Ovary (tissue), 10 donors: ENCODE measurements at places on chromosomes 6 and 20. TPM values are rescaled to one million over a fixed set of nuclear protein-coding genes. Genes with fewer than 3 reads are reported as not detected.
A peak's percentile ranks its signal among the peaks of the same experiment; 100 is the strongest.

- no peak for DNase-seq
- no peak overlapping the region for H3K4me3 ChIP-seq
- H3K27ac ChIP-seq, result no peak overlapping the region
- no peaks in the 10 kb centered on the region for H3K36me3 ChIP-seq
- H3K27me3 ChIP-seq, result no peaks in the 10 kb centered on the region
- H3K4me1 ChIP-seq, result no peaks in the 10 kb centered on the region
Measured at GRCh38 chr20:40156600-40157317, 532.3 kb downstream of the MAFB start.

DNA sequence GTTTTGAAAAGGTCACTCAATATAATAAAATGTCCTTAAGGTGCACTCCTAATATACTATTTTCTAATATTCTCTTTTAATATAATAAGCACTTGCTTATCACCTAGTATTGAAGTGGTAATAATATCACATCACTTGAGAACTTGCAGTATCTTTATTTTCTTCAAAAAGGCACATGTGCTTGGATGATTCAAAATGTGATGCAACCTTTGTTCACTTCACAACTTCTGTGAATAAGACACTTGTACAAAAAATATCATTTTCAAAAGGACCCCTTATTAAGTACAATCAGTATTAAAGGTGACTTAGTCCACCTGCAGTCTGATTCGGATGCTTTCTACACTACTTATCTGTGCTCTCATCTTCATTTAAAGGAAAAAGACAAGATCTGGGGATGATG is 3.4 kb downstream of the PRELID3B start:
- no peak for DNase-seq
- no peaks in the 10 kb centered on the region for H3K36me3 ChIP-seq
- H3K27ac ChIP-seq, result no peak overlapping the region
- no peak overlapping the region for H3K4me3 ChIP-seq
- H3K27me3 ChIP-seq, result no peaks in the 10 kb centered on the region
- H3K4me1 ChIP-seq, result peaks cover 8% of the 10 kb centered on the region

- H3K27ac ChIP-seq, result no peak overlapping the region
- H3K36me3 ChIP-seq, result no peaks in the 10 kb centered on the region
- no peaks in the 10 kb centered on the region for H3K4me1 ChIP-seq
- DNase-seq, result no peak
Measured at GRCh38 chr6:14630016-14630415, 512.4 kb downstream of the CD83 start.

- H3K4me1 ChIP-seq, result no peaks in the 10 kb centered on the region
- no peaks in the 10 kb centered on the region for H3K27me3 ChIP-seq
- no peaks in the 10 kb centered on the region for H3K36me3 ChIP-seq
Measured at GRCh38 chr6:129882510-129883023, 21.5 kb upstream of the TMEM244 start.

GRCh38 chr20:58854638-58855471 is 2.3 kb downstream of the GNAS start:
- H3K36me3 ChIP-seq, result no peaks in the 10 kb centered on the region
- H3K4me3 ChIP-seq, result peak overlapping the region; percentile 6
- no peak overlapping the region for H3K27ac ChIP-seq
- no peak for DNase-seq
- H3K27me3 ChIP-seq, result no peaks in the 10 kb centered on the region

GRCh38 chr20:9062066-9062465 is 6.8 kb upstream of the PLCB4 start:
- no peaks in the 10 kb centered on the region for H3K4me1 ChIP-seq
- no peak overlapping the region for H3K27ac ChIP-seq
- no peaks in the 10 kb centered on the region for H3K27me3 ChIP-seq
- H3K4me3 ChIP-seq, result no peak overlapping the region
- DNase-seq, result no peak

DNA sequence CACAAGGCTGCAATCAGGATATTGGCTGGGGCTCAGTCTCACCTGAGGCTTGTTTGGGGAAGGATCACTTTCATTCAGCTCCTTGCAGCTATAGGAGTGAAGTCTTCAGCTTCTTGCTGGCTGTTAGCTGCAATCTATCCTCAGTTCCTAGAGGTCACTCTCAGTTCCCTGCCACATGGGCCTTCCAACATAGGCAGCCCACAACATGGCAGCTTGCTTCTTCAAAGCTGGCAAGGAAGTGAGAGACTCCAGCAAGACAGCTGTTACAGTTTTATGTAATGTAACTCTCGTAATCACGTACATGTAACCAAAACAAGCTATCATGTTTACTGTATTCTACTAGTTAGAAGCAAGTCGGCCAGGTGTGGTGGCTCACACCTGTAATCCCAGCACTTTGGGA is 226.9 kb downstream of the CDC5L start:
- DNase-seq, result no peak
- no peaks in the 10 kb centered on the region for H3K36me3 ChIP-seq
- H3K4me3 ChIP-seq, result no peak overlapping the region
- H3K4me1 ChIP-seq, result no peaks in the 10 kb centered on the region

GRCh38 chr6:69775941-69776340 is 20.9 kb downstream of the LMBRD1 start:
- H3K27me3 ChIP-seq, result no peaks in the 10 kb centered on the region
- H3K4me1 ChIP-seq, result peaks cover 1% of the 10 kb centered on the region
- no peak overlapping the region for H3K4me3 ChIP-seq
- no peak overlapping the region for H3K27ac ChIP-seq
- no peak for DNase-seq

GRCh38 chr20:10721137-10721896 is 47.5 kb upstream of the JAG1 start:
- no peaks in the 10 kb centered on the region for H3K27me3 ChIP-seq
- no peak overlapping the region for H3K27ac ChIP-seq
- no peak for DNase-seq
- H3K4me1 ChIP-seq, result peaks cover 5% of the 10 kb centered on the region
- H3K36me3 ChIP-seq, result no peaks in the 10 kb centered on the region

- no peaks in the 10 kb centered on the region for H3K4me1 ChIP-seq
- no peak for DNase-seq
Measured at GRCh38 chr6:90490030-90490716, 96.7 kb downstream of the MAP3K7 start.

DNA sequence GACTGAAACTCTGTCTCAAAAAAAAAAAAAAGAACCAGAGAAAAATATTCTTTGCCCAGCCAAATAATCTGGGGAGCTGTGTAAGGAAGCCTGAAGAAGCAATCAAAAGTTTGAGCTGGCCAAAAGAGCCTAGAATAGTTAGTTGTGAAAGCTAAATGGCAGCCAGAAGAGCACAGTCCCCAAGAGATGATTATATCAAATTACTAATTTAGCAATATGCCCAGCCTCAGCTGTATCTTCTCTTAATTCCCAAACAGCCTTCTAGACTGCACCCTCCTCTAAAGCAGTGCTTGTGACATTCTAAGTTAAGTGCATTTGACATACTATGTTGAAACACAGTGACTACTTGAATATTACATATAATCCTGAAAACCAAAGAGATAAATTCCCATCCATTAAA is 38.9 kb downstream of the CDK19 start:
- H3K4me1 ChIP-seq, result no peaks in the 10 kb centered on the region
- no peak overlapping the region for H3K4me3 ChIP-seq
- no peaks in the 10 kb centered on the region for H3K36me3 ChIP-seq

- peak; percentile 19 for DNase-seq
- H3K4me1 ChIP-seq, result peaks cover 1% of the 10 kb centered on the region
- no peaks in the 10 kb centered on the region for H3K36me3 ChIP-seq
- H3K27me3 ChIP-seq, result no peaks in the 10 kb centered on the region
Measured at GRCh38 chr6:143842461-143842901, 657 bp upstream of the LTV1 start.

GRCh38 chr20:59837623-59838394 is 95.6 kb downstream of the SYCP2 start:
- DNase-seq, result no peak
- peaks cover 14% of the 10 kb centered on the region for H3K4me1 ChIP-seq
- no peak overlapping the region for H3K4me3 ChIP-seq
- H3K36me3 ChIP-seq, result no peaks in the 10 kb centered on the region

DNA sequence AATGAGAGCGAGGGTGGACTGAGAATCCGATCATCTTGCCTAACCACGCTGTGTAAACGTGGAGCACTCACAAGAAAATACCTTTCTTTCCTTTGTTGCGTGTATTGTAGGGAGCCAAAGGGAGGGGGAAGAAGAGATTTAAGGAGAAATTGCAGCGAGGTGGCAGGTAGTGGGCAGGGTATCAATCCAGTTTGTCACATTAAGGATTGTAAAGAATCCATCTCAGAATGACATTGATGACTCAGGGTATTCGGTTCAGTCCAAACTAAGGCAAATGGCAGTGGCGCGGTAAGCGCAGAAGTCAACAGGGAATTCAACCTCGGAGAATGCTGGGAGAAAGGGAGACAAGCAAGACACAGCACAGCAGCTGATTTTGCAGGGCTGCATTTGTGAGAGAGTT is 146.2 kb downstream of the ID4 start:
- no peak for DNase-seq
- no peak overlapping the region for H3K4me3 ChIP-seq
- no peaks in the 10 kb centered on the region for H3K36me3 ChIP-seq
- H3K27me3 ChIP-seq, result no peaks in the 10 kb centered on the region
- H3K4me1 ChIP-seq, result no peaks in the 10 kb centered on the region

- DNase-seq, result no peak
- no peaks in the 10 kb centered on the region for H3K36me3 ChIP-seq
- no peak overlapping the region for H3K27ac ChIP-seq
- no peaks in the 10 kb centered on the region for H3K4me1 ChIP-seq
- no peaks in the 10 kb centered on the region for H3K27me3 ChIP-seq
- no peak overlapping the region for H3K4me3 ChIP-seq
Measured at GRCh38 chr6:42125231-42125630, 17.2 kb downstream of the C6orf132 start.

GRCh38 chr6:68071740-68072139 is 563.3 kb upstream of the ADGRB3 start:
- no peaks in the 10 kb centered on the region for H3K27me3 ChIP-seq
- H3K36me3 ChIP-seq, result no peaks in the 10 kb centered on the region
- no peak overlapping the region for H3K4me3 ChIP-seq
- H3K4me1 ChIP-seq, result no peaks in the 10 kb centered on the region
- no peak for DNase-seq

DNA sequence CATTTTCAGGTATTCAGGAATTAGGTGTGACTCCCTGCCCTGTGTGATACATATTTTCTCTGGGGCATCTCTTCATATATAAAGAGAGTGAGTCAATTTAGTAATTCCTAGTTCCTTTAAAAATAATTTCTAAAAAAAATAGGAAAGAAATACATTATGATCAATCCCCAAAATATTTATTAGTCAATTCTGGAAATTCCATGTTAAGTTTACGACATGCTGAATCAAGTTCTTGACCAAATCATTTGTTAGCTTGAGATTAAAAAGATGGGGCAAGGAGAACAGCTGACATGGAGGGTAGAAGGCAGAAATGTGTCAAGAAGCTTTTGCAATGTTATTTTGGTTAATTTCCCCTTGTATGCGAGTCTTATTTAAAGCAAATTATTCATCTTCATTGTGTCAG is 22.7 kb upstream of the PRDM1 start:
- H3K27me3 ChIP-seq, result no peaks in the 10 kb centered on the region
- H3K4me1 ChIP-seq, result no peaks in the 10 kb centered on the region
- DNase-seq, result no peak
- H3K36me3 ChIP-seq, result no peaks in the 10 kb centered on the region
- H3K4me3 ChIP-seq, result no peak overlapping the region
- H3K27ac ChIP-seq, result no peak overlapping the region

DNA sequence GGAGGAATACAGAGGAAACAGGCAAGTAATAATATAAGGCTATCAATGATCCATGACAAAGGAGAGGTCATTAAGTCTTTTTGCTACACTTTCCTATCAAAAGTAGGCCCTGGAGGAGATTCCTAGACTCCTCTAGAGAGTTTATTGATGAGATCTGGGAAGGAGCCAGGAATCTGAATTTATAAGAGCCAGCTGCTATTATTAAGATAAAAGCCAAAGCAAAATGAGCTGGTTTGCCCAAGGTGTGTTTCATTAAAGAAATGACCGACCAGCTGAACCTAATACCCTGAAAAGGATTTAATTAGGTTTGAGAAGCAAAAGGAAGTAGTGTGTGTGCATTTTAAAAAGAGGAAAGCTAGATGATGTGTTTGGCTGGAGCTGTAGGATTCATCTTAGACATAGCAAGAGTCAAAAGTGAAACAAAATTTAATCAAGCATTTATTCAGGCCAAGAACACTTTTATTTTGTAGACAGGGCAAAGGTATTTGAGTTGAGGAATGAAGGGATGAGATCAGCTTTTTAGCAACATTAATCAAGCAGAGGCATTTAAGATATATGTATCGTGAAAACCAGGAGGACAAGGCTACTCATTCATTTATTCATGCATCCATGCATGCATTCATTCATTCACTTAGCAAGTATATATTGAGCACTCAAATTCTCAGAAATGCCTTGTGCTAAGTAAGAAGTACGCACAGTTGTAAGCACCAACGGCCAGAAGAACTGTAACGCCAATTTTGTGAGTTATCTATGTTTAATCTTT is 43.5 kb upstream of the SCAF8 start:
- H3K4me3 ChIP-seq, result no peak overlapping the region
- no peaks in the 10 kb centered on the region for H3K36me3 ChIP-seq
- no peaks in the 10 kb centered on the region for H3K4me1 ChIP-seq
- DNase-seq, result no peak
- no peak overlapping the region for H3K27ac ChIP-seq
- H3K27me3 ChIP-seq, result no peaks in the 10 kb centered on the region

GRCh38 chr6:114068771-114069170 is 97.8 kb upstream of the HDAC2 start:
- no peak overlapping the region for H3K4me3 ChIP-seq
- no peaks in the 10 kb centered on the region for H3K4me1 ChIP-seq
- H3K36me3 ChIP-seq, result no peaks in the 10 kb centered on the region
- no peaks in the 10 kb centered on the region for H3K27me3 ChIP-seq

DNA sequence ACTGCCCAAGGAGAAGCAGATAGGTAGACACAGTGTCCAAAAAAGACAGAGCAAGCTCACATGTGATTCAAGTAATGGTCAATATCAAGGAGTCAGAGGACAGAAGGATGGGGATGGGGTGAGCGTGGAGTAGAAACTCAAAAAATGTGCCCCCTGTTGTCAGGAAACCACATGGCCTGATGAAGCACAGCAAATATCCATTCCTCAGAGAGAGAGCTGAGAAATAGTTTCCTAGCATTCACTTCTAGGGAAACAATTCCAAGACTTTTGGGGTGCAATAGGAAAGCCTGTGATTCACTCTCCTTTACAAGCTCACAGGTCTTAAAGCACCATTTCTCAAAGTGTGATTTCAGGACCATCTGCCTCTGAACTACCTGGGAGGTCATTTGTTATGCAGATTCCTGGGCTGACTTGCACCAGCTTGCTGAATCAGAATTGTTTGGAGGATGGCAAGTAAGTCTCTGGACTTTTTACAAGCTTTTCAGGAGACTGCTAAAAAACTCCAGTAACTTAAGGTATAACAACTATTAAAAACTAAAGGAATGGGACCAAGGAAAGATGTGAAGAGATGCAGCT is 432.8 kb downstream of the HDGFL1 start:
- H3K27me3 ChIP-seq, result no peaks in the 10 kb centered on the region
- H3K4me3 ChIP-seq, result no peak overlapping the region
- no peaks in the 10 kb centered on the region for H3K36me3 ChIP-seq

Gene KIF25
- total RNA-seq, result not detected

Gene FAM184A
- 10.0 TPM for total RNA-seq

Gene BPIFB4
- total RNA-seq, result not detected

Gene TPD52L1
- 31.6 TPM for total RNA-seq

Gene DCDC2
- total RNA-seq, result 1.0 TPM

Gene HUS1B
- 1.8 TPM for total RNA-seq

Gene PACRG
- total RNA-seq, result 33.1 TPM

Gene CST5
- not detected for total RNA-seq

Gene COL9A1
- total RNA-seq, result not detected

Gene SLC17A3
- total RNA-seq, result 0.93 TPM

Gene APOM
- total RNA-seq, result 4.1 TPM

Gene HIVEP2
- 42.0 TPM for total RNA-seq

Gene ZFP64
- 13.4 TPM for total RNA-seq
